NCI-H1417 (cell line): ENCODE measurements at places on chromosomes 7 and 10.

GRCh38 chr7:158387546-158387891 is 200.1 kb downstream of the PTPRN2 start:
- DNase-seq = no peak

GRCh38 chr10:119496273-119496672 is 46.2 kb downstream of the RGS10 start:
- DNase-seq = no peak

GRCh38 chr10:124003481-124003870 is 89.9 kb downstream of the CHST15 start:
- no peak for DNase-seq

GRCh38 chr10:124341768-124342135 is 77.0 kb downstream of the OAT start:
- DNase-seq = no peak

GRCh38 chr10:8778713-8779112 is 724.2 kb downstream of the GATA3 start:
- no peak for DNase-seq

- peak; percentile 46 for DNase-seq
These were observed 123.3 kb upstream of the LAMB4 start for GRCh38 chr7:108253275-108254044.

DNA sequence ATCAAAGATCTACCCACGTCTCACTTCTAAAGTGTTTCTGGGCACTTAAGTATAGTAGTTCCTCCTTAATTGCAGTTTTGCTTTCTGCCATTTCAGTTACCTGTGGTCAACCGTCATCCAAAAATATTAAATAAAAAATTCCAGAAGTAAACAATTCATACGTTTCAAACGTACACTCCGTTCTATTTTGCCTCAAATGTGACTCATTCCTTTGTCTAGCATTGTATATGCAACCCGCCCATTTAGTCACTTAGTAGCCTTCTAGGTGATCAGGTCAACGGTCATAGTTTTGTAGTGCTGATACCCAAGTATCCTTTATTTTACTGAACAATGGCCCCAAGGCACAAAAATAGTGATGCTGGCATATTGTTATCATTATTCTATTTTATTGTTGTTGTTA is 33.8 kb downstream of the HGF start:
- DNase-seq = no peak

DNA sequence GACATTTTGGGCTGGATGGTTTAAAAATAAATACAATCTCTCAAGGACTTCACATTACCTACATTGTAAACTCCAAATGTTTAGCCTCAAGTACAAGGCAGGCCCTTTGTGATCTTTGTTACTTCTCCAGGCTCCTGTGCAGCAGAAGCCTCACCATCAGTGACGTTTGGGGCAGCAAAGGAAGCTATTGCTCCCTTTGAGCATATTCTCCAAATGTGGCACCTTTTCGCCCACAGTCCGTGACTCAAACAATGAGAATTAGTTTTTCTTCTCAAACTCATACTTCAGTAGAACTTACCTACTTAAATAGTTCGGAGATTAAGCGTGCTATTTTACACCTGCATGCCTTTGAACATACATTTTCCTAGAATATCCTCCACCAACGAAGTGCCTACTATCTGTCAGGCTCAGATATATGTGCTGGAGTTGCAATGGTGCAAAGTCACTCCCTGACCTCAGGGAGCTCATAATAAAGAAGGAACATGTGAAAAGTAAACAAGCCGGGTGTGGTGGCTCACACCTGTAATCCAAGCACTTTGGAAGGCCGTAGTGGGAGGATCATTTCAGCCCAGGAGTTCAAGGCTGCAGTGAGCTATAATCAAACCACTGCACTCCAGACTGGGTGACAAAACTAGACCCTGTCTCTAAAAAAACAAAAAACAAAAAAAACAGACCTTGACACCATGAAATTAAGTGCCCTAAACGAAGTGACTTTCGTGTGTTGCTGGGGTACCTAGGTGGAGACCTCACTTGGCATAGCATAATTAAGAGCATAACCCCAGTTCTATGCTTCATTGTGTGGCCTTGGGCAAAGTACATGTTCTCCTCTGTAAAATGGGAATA is 1.2 kb upstream of the ABCF2 start:
- no peak for DNase-seq

DNA sequence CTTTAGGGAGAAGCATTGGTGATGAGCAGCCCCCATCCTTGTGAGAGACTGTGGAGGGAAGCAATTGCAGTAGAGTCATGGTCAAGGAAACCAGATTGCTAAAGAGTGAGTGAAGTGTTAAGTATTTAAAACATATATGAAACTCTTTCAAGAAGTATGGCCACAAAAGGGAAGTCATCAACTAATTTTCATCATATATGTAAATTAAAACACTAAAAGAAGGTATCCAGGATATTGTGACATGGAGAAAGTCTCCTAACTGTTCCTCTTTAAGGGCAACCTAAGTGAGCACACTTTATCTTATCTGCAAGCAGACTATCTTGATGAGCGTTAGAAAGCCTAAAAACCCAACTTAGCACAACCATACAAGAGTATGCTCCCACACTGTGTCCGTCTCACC is 69.7 kb downstream of the CD36 start:
- no peak for DNase-seq

DNA sequence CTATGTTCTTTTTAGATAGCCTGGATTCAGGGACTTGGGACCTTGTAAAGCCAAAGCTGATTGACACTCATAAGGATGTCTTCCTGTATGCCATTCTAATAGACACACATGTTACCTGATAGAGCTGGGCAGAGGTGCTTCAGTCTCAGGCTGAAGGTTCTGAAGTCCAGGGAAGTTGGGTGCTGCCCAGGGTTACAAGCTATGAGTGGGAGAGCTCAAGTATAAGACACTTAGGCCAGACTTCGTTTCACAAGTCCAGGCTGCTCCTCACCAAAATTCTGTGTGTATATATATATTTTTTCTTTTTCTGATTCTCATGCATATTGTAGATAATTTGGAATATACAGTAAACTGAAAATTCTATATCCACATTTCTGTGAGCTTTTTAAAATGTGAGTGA is 144.2 kb downstream of the HDAC9 start:
- DNase-seq = no peak

- no peak for DNase-seq
These were observed 249.6 kb downstream of the ELFN1 start for GRCh38 chr7:1919539-1920265.

DNA sequence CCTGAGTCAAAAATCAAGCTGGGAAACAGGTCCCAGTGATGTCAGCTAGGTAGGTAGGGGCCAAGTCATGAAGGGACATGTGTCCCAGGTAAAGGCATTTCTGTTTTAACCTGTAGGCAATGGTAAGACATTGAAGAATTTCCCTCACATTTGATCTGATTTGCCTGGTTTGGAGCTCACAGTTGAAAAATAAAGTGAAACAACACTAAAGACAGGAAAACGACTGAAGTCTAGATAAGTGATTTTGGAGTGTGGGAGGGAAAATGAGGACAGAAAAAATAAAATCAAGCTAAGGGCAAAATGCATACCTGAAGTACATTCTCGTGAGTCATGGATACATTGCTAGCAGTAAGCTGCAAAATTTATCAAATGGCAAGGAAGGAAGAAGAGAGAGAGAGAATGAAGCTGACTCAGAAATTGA is 169.9 kb downstream of the SKIDA1 start:
- no peak for DNase-seq

GRCh38 chr10:26197248-26197647 is 19.3 kb upstream of the GAD2 start:
- DNase-seq = no peak

GRCh38 chr7:24251568-24251967 is 32.4 kb upstream of the NPY start:
- no peak for DNase-seq

GRCh38 chr7:110373416-110373815 is 717.5 kb upstream of the LRRN3 start:
- no peak for DNase-seq

GRCh38 chr7:113389112-113389646 is 270.8 kb upstream of the SMIM30 start:
- no peak for DNase-seq
